Transverse colon (tissue), 4 donors: ENCODE measurements at places on chromosomes 12 and 14. TPM values are rescaled to one million over a fixed set of nuclear protein-coding genes. Genes with fewer than 3 reads are reported as not detected.

The CFAP73 gene
- total RNA-seq: not detected

The HOXC13 gene
- not detected for total RNA-seq

The ALX1 gene
- total RNA-seq: not detected

The HOXC9 gene
- not detected for total RNA-seq

The BRAP gene
- 14.7 TPM for total RNA-seq

The RPS6KL1 gene
- total RNA-seq: 54.1 TPM

The FGF23 gene
- not detected for total RNA-seq
